ENCODE measurements at places on chromosomes 2 and 18.

DNA sequence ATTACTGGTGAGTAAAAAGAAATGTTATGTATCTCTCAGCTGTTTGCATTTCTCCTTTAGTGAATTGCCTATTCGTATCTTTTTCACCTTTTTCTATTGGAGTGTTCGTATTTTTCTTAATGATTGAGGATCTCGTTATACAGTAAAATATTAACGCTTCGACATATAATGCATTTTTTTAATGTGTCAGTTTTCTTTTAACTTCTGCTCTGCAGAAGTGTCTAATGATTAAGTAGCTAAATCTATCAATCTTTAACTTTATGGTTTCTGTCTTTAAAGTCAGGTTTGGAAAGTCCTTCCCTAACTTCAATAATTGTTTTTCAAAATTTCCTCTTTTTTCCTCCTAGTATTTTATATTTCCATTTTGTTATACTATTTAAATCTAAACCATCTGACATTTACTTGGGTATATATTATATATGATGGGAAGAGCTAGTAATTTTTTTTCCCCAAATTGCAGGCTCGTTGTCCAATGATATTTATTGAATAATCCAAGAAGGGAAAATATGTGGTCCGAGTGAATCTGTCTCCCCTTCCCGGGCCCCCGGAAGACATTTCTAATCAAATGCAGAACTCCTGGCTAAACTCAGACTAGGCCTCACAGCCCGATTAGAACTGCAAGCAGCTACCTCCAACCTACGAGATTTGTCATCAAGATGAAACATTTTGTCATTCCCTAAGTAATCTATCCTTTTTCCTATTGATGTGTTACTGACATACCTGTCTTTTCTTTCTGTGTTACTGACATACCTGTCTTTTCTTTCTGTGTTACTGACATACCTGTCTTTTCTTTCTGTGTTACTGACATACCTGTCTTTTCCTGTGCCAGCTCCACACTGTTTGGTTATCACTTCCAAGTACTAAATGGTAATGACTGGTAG lies 17.2 kb downstream of the PCBP1 start:
- DNase-seq: no peak

- no peak for DNase-seq
These were observed 106.4 kb downstream of the KCNH7 start for GRCh38 chr2:162731917-162732804.

- no peak for DNase-seq
These were observed 79.2 kb upstream of the MAP3K20 start for GRCh38 chr2:172996387-172996961.

DNA sequence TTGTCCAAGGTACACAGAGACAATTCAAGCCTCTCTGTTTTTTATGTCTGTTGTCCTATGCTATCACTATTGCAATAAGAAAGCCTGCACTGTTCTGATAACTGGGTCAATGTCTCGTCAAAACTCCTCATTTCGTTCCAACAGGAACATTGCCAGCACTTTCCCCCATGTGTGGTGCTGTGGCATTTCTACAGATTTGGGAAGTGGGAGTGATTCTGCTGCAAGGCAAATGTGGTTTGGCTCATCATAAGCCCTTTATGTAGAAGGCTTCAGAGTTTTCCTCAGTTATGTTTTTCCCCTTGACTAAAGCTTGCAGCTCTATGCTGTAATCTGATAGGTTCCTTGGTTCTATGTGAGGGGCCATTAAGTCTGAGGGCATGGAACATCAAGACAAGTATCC lies 324.1 kb upstream of the TCF4 start:
- no peak for DNase-seq

DNA sequence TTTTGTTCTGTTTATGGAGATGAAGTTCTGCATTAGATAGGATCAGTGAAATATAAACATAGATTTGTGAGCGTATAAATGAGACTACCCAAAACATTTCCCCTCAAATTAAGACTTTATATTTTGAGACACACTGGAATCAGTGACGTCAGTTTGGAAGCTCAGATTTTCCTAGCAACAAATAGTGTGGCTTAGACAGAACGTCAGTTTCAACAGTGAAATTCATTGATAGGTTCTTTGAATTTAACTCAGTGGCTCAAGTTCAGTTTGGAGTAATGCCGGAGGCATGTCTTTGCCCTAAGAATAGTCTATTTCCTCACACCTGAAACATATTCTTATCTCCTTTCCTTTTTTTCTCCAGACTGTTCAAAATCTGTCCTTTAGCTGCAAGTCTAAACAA lies 113.6 kb upstream of the ARHGAP15 start:
- DNase-seq: no peak

- no peak for DNase-seq
These were observed 4.0 kb upstream of the CKAP2L start for GRCh38 chr2:112768432-112768831.

DNA sequence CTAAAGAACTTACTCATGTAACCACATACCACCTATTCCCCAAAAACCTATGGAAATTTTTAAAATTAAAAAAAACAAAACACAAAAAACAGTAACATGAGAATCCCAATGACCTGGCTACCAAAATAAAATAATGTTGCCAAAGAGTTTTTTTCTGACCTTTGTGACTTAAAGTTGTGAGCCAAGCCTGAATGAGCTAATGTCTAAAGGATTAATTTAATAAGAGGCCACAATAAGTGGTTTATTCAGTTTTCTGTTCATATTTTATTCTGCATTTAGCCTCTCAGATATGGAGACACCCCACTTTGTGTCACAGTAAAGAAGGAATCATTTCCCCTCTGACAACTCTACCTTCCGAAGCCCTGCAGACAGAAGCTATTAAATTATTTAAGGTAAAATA lies 42.6 kb upstream of the DYNC2LI1 start:
- no peak for DNase-seq

DNA sequence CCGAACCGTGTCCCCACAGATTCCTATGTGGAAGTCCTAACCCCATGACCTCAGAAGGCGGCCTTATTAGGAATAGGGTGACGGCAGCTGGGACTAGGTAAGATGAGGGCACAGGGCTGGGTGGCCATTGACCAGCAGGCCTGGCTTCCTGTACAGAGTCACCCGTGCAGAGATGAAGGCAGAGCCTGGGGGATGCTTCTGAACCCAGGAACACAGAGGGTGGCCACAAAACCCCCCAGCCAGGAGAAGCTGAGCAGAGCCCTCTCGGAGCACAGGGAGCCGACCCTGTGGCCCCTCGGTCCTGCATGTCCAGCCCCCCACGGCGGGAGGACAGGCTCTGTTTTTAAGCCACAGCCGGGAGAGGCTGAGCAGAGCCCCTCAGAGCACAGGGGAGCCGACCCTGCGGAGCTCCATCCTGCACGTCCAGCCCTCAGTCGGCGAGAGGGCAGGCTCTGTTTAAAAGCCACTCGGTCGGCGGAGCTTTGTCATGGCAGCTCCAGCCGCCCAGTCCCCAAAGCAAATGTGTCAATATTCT lies 2.7 kb downstream of the PDCD1 start:
- DNase-seq: no peak

GRCh38 chr2:10079870-10080535 lies at the start of gene CYS1:
CYS1 (minus strand) TSS chr2:10080411; CDS start chr2:10080223, 188 bp downstream.
- no peak for DNase-seq

- no peak for DNase-seq
These were observed 68.6 kb upstream of the RPE start for GRCh38 chr2:209933499-209934483.

DNA sequence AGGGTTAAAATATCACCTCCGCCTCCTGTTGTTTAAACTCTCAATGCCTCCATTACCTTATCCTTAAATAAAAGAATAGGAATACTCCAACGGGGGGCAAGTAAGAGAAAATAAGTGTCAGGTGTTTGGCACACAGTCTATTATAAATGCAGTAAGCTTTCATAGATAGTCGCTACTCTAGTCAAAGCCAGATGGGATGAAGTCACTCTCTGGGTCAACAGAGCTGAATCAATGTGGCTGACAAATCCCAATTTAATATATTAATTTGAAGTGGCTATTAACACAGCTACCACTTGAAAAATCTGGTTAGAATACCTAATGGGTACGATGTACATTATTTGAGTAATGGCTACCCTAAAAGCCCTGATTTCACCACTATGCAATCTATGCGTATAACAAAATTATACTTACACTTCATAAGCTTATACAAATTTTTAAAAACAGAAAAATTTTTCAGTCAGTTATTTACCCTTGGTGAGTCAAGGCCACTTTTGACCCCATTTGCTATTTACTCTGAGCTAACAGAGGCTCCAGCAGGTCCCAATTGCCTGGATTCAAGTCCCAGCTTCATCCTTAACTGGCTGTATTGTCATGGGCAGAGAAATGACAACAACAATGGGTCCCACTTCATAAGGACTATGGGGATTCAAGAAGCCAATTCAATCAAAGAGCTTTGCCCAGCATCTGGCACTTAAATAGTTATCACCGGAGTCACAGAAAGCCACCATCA lies 167.5 kb upstream of the PID1 start:
- no peak for DNase-seq

DNA sequence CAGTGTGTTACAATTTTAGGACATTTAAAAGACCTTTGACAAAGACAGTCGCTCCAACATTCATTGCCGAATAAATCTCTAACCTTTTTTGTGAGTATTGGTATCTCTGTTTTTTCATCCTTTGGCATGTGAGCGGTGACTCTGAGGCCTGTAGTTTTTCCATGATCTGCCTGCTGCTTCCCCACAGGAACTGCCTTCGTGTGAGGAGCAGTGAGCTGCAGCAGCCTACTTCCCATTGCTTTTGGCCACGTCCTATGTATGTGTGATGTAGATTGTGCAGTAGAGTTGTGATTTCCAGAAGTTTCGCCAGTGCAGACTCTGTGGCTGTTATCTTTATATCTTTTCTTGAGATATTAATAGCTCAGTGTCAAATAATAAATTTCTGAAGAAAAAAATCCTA lies 79.8 kb downstream of the UGGT1 start:
- DNase-seq: no peak

DNA sequence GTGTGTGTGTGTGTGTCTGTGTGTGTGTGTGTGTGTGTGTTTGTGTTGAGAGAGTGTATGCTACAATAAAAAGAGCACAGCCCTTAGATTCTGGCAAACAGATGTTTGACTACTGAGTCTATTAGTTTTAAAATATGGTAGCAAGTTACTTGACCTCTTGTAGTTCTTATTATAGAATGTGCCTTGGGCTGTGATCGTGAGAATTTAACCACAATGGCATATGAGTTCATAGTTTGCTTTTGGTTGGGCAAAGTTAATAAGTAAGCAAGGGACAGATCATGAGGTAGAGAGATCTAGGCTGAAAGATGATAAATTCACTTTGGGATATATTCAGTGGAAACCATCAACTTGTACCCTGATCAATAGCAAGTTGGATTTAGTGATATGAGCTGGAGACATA lies 334.3 kb upstream of the VWC2L start:
- DNase-seq: no peak

DNA sequence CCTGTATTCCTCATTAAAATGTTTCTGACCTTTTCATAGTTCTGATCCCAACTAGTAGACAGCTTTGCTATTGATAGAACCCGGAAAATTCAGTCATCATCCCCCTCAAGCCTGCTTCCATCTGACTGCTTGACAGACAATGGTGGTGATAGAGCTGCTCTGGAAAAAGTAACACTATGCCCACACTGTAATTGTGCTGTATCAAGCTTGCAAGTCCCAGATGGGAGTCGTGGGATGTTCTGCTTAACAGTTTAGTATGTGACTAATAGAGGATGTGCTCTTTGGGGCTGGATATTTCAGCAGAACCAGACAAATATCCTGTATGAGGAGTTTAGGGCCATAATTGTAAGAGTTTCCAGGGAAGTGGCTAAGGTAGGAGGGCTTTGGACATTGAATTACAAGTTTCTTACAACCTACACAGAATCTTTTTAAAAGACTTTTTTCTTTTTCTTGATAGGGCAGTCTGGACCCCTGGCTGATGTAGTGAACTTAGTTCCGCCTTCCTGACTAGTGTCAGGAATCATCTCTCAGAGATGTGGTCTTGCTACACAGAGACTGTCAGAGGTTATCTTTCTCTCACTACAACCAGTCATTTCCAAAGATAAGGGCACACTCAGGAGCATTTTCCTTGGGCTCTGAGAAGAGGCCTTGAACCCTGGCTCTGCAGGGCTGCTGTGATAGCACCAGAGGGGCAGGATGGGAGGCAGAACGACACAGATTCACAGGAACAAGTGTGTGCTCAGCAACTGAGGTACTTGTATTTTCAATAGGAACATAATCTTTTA lies 158.0 kb upstream of the RBMS1 start:
- no peak for DNase-seq

GRCh38 chr2:146220957-146221356 lies 1623.9 kb upstream of the ACVR2A start:
- no peak for DNase-seq

DNA sequence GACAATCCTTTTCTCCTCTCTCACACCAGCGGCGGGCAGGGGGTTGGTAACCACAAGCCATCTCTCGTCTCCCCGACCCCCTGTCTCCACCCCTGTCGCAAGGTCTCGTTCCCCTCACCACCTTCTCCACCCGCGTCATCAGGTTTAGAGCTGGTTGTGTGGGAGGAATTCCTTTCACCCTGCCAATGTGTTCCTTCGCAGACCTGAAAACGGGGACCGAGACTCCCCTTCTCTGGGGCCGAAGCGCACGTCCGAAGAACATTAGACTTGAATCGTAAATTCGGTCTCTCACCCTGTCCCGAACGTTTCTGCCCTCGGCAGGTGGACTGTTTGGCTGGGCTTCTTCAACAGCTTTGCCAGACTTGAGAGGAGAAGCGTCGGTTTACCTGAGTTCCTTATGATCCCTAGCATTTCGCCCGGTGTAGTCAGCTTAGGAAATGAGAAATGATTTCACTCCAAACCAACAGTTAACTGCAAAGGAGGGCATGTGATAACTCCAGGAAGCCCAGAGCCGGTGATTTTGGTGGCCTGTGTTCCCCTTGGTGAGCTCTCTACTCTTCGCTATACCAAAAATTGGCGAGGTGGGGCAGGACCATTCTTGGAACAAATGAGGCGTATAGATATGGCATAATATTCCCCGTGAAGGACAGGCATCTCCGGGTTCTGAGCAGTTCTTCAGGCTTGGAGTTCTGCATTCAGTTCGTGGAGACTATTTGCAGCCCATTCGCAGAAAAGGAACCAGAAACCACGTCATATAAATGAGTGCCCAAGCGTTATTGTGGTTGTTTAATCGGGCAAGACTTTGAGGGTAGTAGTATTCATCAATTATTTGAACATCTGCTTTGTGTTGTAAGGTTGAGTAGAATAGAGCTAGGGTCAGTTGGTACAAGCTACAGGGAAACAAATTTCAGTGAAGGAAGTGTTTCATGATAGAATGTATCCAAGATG lies 694 bp downstream of the CFAP36 start:
- DNase-seq: peak; percentile 12
